ENCODE measurements at places on chromosomes 7 and 10.

DNA sequence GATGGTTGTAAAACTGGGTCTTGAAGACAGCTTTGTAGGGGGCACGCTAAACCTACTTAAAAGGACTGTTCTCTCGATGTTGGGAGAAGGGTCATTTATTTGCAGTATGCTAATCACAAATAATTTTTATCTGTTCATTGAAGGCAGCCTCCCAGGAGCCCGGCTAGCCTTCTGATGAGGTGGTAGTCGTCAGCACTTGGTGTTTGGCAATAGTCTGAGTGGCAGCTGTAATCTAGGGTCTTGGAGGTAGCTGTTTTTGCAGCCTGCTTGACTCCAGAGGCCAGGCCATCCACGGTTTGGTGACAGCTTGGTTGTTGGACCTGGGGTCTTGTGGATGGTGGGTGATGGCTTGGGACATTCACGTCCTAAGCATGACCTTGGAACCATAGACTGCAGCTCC, 2.2 kb downstream of the GTF2IRD1 start:
- DNase-seq = no peak

- no peak for DNase-seq
Measured at GRCh38 chr10:125316436-125316835, 156.1 kb upstream of the CTBP2 start.

GRCh38 chr7:75905785-75906604, 9.0 kb upstream of the POR start:
- DNase-seq = no peak

DNA sequence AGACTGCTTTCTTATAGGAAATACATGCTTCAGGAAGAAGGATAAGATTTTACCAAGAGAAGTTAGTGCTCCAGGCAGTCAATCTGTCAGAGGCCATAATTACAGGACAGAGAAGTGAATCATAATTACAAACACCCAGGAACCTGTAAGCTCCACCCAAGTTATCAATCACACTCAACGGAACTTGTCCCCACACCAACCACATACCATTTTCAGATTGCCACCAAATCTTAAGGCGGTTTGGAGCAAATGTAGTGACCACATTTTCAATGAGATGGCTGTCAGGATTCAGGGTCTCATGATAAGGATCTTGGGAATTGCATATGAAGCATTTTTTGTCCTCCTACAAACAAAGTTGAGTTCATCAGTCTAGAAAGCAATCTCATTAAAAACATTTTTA, 4.8 kb downstream of the LAMB1 start:
- DNase-seq = no peak

- no peak for DNase-seq
Measured at GRCh38 chr7:20439416-20440185, 108.9 kb downstream of the ITGB8 start.

GRCh38 chr7:6026011-6026819, 5.0 kb upstream of the ANKRD61 start:
- peak; percentile 23 for DNase-seq

DNA sequence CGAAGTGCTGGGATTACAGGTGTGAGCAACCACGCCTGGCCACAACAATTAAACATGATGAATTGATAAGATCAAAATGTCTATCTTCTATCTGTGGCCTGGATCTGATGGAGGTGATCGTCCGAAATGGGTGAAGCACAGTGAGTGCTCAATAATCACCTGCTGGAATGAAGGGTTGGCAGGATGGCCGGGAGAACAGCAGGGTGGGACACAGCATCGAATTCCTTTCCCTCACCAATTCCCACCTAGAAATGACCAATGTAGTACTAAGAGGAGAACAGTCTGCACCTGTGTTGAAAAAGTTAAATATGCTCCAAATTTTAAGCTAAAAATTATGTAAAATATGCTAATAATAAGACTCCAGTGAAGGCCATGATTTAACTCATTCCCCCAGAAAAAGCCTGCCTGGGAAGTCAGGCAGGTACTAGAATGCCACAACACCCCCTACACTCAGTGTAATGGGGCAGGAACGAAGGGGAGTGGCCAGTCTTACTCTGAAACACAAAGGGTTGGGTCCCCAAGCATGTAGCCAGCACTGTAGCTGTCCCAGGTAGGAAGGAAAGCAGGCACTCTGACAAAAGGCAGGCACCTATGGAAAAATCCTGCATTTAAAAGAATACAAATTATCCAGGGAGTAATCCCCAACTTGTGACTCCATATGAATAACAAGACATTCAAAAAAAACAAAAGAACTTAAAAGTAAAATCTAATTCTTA, 110.3 kb downstream of the VPS41 start:
- no peak for DNase-seq

GRCh38 chr10:45374350-45375052, 485 bp downstream of the ALOX5 start:
- no peak for DNase-seq

GRCh38 chr7:116999311-116999710, 46.0 kb downstream of the ST7 start:
- no peak for DNase-seq

DNA sequence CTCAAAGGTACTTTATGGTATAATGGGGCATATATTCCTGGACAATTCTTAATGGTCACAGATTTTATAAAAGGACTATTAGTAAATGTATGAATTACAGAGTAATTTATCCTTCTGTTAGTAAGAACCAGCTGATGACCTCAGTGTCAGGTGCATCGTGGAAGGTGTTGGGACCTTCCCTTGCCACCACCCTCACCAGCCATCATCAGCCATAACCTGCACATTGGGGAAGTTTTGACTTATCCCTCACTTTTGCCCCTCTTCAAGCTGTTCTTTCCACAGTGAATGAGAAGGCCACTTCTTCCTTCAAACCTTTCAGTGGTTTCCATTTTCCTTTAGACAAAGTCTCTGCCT, 52.2 kb downstream of the FIGNL1 start:
- DNase-seq = no peak

GRCh38 chr7:40531956-40532355, 397.2 kb downstream of the SUGCT start:
- DNase-seq = no peak

- DNase-seq = no peak
Measured at GRCh38 chr7:77655356-77655755, 40.9 kb upstream of the RSBN1L start.

DNA sequence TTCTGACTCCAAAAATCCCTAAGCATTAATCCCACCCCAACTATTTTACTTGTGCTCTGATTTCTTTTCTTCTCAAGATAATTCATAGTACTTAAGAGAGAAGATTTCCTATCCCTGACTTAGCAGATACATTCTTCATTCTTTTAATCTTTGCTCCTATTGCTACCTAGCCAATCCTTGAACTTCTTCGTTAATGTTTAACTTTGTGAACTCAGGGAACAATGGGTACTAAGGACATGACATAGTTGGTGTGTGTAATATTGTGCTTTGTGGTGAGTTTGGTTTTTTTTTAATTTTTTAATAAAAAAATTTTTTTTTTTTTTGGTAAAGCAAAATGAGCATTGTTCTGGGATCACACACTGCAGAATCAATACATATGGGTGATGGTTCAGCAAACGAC, 166.2 kb downstream of the CHCHD3 start:
- DNase-seq = no peak

- DNase-seq = no peak
Measured at GRCh38 chr7:91025906-91026390, 238.3 kb upstream of the FZD1 start.

GRCh38 chr7:26899519-26899918, 35.1 kb upstream of the SKAP2 start:
- DNase-seq = no peak

- DNase-seq = no peak
Measured at GRCh38 chr10:807958-808353, 118.5 kb upstream of the DIP2C start.

- DNase-seq = no peak
Measured at GRCh38 chr7:131014906-131015656, 281.1 kb upstream of the KLF14 start.

GRCh38 chr7:102425639-102426267, 7.6 kb upstream of the ORAI2 start:
- no peak for DNase-seq

DNA sequence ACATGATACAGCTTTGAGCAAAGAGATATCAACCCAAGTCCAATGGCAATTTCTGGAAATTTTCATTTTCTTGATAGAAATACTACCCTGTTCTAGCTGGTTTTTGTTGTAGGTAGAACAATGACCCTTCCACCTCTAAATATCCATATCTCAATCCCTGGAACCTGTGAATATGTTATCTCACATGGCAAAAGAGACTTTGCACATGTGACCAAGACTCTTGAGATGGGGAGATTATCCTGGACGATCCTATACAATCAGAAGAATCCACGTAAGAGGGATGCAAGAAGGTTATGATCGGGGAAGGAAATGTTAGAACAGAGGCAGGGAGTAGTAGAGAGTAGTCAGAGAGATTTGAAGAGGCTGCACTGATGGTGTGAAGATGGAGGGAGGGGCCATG, 124.9 kb downstream of the CCDC71L start:
- no peak for DNase-seq

GRCh38 chr7:84209006-84209405, 14.4 kb upstream of the SEMA3A start:
- no peak for DNase-seq

DNA sequence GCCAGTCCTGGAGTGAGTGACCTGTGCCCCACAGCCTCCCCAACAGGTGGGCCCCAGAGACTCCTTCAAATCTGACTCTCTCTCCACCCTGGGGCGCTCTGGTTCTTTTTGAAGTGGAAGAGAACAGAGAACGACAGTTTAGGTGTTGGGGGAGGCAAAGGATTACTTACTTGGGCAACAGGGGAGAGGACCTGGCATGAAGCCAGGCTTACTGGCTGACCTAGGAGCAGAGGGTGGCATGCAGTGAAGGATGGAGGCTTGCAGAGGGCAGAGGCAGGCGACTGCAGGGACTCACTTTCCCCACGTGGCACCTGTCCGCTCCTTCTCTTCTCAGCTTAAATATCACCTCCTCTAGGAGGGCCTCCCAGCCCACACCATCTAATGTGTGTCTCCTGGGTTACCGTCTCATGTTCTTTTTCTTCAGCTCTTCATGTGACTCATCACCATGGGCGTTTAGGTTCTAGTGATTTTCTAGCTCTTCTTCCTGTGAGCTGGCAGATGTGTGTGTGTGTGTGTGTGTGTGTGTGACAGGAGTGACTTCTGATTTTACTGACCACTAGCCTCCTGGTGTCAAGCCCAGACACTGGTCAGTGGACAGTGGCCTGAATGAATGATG, 15.5 kb downstream of the LZTS2 start:
- no peak for DNase-seq

DNA sequence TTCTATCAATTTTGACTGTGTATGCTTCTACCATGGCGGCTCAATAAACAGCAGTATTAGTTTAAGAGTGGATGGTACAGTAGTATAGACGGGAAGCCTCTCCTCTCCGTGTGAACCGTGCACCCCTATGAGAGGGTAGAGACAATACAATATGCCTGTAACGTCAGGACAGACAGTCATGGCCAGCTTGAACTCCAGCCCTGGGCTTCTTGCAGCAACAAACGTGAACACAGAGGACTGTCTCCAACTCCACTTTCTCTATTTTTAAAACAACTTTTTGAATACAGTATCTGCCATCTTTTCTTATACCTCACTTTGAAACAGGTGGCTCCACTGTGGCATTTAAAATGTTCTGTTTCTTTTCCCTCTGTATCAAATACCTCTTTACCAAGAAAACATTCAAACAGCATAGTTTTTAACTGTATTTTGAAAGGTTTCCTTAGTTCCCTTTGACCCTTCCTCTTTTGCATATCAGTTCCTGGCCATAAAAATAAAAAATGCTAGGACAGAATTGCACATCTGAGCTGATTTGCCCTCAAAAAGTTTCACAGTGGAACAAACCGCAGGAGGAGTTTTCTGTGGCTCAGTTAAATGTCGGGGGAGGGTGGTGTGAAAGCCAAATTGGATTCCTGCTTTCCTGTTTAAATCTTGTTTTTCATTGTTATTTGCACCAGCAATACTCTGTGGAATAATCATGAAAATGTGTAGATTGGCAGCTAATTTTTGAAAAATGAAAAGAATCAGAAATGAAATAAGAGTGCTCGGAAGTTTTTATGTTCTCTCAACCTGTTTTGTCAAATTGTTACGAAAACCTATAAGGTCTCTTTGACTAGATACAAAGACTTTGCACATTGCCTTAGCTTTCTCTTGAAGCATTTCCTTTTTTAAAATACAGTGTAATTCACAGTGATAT, 8.0 kb downstream of the IKZF1 start:
- peak; percentile 59 for DNase-seq

GRCh38 chr7:102434039-102434486, 688 bp downstream of the ORAI2 start:
- no peak for DNase-seq

GRCh38 chr7:12239806-12240205, 28.7 kb downstream of the TMEM106B start:
- DNase-seq = no peak
